Activated CD8-positive, alpha-beta T cell treated with anti-CD3 and anti-CD28 coated beads, Interleukin-2, amount 10 ng/mL, durations not matched to agents 7 days and 5 days (primary cell): ENCODE measurements at places on chromosomes 3 and 15. TPM values are rescaled to one million over a fixed set of nuclear protein-coding genes. Genes with fewer than 3 reads are reported as not detected.

DNA sequence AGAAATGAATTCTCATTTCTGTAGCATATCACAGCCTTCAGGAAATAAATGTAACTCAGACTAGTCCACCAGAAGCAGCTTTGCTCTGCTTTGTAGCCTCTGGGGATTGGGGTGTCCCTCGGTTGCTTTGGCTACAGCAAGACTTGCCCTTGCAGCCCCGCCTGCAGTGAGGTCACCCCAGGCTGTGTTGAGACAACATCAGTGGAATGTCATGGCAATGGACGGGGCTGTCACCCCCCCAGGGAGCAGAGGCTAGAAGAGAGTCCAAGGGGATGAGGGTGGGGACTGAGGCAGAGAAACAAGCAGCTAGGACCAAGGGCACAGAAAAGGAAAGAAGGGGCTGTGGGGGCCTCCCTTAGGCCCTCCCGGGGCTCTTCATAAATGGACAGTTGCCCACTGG, 854 bp downstream of the CLEC3B start:
- DNase-seq: no peak

GRCh38 chr15:101028772-101029438, 109.7 kb downstream of the LRRK1 start:
- peak; percentile 11 for DNase-seq

Gene COL7A1
- total RNA-seq: 1.2 TPM

DNA sequence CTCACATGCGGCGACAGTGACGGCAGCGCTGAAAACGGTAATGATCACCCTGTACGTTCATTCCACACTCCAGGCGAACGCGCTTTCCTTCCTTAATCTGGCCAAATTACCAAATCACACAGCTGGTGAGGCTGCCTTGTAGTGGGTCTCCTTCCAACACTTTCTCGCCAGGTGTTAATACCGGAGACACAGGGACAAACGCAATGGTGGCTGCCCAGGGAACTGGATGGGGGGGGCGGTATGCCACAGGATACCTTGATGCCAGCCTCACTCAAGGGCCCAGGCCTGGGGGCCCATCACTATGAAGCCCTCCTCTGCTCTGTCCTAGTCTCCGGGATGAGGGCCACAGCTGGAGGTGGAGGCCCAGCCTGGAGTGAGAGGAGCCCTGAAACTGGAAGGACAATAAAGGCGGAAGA, 1.4 kb upstream of the CAMK2N2 start:
- DNase-seq: no peak

DNA sequence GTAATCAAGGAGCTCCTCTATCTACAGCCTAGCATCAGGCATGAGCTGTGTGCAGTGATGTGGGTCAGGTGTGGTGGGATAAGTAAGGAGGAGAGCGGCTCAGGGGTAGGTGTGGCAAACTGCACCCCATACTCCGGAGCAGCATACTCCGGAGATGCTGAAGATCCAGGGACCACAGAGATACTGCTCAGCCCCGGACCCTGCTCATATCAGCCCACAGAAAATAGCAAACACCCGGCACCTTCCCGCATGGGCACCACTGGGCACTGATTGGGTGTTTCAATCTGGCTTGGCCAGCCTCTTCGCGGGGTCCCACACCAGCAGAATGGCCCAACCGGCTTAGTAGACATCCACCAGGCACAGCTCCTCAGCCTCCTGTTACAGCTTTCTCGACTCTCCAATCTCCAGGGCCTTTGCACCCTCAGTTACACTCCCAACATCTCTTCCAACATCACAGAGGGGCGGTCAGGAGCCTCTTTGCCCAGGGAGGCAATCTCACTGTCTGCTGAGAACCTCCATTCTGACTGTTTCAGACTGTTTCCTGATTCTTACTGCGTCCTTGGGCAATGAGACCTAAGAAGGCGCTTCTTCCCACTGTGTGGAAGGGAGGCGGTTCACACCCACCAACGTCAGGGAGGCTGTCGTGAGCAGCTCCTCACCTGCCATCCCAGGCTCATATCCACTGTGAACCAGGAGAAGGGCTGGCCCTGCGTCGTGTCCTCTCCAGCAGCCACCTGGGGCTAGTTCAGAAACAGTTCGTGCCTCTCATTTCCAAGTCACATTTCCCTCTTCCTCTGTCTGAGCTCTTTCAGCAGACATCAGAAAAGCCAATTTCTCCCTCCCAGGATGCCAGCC, 59.8 kb downstream of the CAPN7 start:
- peak; percentile 17 for DNase-seq

GRCh38 chr3:95459706-95460105, 1354.7 kb upstream of the EPHA6 start:
- no peak for DNase-seq
